ENCODE measurements at places on chromosomes 11 and 22.

DNA sequence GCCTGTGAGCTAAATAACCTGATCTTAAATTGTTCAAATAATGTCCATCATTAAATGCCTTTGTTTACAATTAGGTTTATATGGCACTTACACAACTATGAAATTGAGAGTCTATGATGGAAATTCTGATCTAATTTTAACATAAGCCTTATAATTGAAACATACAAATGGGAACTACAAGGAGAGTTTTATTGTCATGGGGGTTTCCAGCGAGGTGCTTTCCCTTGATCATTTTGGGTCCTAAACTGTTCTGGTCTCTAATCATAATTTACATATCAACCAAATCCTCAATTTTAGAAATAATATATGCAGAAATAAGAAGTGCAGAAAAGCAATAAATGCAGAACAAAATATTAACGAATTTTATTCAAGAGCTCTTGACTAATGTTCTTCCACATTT, 44.9 kb downstream of the RRAS2 start:
- DNase-seq, result no peak

DNA sequence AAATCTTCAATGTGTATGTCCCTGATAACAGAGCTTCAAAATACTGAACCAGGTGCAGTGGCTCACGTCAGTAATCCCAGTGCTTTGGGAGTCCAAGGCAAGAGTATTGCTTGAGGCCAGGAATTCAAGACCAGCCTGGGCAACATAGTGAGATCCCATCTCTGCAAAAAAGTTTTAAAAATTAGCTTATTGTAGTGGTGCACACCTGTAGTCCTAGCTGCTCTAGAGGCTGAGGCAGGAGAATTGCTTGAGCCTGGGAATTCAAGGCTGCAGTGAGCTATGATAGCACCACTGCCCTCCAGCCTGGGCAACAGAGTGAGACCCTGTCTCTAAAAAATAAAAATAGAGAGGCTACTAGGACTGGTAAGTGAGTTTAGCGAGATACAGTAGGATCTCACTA, 84.0 kb downstream of the PACS1 start:
- DNase-seq, result no peak

DNA sequence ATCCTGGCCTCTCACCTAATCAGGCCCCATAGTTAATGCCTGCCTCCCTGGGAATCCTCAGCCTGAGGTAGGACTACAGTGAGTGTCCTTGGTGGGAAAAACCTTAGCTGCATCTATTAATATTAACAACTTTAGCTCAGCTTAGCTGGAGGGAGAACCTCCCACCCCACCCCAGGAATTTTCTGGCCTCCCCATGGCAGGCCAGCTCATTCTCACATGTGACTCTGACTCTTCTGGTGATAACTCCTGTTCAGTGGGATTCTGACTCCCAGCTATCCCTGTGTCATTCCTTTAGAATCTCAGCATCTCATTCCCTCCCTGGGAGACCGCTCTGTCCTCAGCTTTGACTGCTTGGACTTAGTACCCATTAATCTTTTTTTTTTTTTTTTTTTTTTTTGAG, 14.5 kb downstream of the ART5 start:
- DNase-seq, result no peak

- peak; percentile 48 for DNase-seq
Measured at GRCh38 chr11:75319035-75319877, 32.2 kb downstream of the ARRB1 start.

- DNase-seq, result no peak
Measured at GRCh38 chr22:40340044-40340443, 6.3 kb upstream of the ADSL start.

DNA sequence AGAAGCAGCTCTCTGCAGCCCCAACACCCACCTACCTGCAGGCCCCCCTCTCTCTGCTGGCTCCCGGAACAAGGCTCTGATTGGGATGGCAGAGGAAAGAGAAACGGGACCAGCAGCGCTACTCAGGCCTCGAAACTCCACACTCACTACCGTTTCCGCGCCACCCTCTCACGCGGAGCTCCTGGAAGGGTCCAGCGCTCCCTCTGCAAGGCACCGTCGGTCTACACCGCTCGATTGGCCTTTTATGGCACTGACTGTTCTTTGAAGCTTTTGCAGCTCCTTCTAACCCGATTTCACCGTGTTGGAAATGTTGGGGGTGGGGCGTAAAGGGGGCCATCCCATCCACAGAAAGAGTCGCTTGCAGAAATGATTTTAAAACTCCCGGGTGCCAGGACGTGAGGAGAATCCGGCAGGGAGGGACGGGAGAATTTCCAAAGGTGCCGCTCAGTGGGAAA, 323 bp upstream of the PANX1 start:
- peak; percentile 65 for DNase-seq

DNA sequence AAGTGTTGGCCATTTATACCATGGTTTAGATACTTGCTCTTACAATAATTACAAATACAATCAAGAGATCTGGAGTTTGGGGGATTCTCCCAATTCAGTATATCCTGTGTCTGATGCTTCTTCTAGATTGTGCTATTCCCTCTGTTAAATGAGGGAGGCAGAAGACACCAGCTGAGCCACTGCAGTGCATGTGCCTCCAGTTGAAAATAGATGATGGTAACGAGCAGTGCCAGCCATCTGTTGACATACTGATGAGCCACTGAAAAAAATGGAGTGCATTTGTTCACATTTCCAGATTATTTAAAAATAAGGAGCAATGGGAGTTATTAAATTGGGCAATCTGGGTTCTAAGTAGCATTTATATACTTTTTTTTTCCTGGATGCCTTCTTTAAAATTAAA, 1428.0 kb upstream of the TENM4 start:
- DNase-seq, result no peak

DNA sequence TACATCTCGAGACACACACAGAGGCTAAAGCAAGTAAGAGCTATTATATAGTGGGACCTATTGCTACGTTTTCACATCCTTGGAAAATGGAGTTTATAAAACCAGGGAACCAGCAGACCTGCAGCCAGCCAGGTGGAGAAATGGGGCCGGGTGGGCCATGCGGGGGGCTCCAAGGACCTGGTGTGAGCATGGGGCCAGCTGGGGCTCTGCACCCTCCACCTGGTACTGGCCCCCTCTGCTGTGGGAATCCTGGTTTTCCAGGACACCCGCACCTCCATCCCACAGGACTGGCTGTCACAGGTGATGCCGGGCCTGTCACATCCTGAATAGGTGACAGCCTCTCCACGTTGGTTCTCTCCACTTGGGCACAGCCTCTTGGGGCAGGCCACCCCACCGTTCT, 11.3 kb downstream of the DHCR7 start:
- no peak for DNase-seq

GRCh38 chr11:113684496-113684895, 21.6 kb downstream of the TMPRSS5 start:
- DNase-seq, result no peak

DNA sequence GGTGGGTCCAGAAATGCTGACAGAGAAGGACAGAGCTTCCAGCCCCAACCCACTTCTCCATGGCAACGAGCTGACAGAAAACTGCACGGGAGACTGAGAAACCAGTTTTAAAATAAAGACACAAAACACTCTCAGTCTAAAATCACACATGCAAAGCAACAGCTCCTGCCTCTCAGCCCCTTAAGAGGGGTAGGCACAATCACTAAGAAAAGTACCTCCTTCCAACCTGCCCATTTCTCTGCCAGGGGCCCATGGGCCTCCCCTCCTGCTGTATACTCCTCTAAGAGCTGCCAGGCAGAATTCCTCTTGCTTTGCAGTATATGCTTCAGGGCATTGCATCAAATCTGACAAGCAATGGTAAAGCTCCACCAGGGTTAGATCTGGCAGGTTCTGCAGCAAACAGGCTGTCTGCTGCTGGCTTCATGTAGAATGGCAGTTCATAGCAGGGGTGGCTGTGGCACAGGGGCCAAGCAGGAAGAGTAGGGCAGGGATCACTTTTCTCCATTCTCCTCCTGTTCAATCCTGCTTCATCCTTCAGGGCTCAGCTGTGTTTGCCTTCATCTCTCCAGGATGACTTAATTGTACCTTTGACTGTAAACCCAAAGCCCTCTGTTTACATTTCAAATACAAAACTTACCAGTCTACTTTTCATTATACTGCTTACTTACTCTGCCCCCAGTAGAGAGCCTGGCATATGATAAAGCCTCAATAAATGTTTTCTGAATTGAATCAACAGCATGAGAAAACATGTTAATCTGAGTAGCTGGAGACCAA, 77.7 kb downstream of the KCNC1 start:
- no peak for DNase-seq

DNA sequence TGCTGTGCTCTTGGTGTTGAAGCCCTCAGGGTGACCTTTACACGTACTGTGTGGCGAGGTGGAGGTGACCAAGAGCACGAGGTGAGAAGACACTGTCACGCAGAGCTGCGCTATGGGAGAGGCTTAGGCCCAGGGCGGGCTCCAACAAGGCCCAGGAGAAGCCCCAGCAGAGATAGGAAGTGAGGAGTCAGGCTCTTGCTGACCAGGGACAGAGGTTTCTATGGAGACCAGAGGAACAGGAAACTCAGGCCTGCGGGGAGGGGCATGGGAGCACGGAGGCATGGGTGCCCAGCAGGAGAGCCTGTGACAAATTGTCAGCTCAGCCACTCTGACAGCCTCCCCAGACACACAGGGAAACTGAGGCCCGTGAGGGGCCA, 15.8 kb downstream of the DGKZ start:
- DNase-seq, result peak; percentile 87

DNA sequence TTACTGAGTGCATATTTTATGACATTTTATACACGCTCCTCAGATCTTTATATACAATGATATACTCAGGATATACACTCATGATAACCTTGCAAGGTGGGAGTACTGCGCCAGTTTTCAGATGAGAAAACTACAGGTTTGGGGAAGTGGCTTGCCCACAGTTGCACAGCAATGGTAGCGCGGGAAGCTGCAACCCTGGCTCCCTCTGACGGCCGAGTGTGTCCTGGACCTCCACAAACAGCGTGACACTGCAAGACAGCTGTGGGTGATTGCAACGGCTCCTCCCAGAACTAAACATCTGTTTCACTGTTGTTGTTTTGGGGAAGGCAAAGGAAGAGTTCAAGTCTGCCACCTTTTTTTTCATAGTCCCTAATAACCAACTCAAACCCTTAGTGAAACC, 47.0 kb downstream of the PACSIN2 start:
- DNase-seq, result peak; percentile 87

- no peak for DNase-seq
Measured at GRCh38 chr22:27903805-27904473, 15.1 kb downstream of the PITPNB start.

- no peak for DNase-seq
Measured at GRCh38 chr11:8863838-8864237, 47.2 kb upstream of the AKIP1 start.

DNA sequence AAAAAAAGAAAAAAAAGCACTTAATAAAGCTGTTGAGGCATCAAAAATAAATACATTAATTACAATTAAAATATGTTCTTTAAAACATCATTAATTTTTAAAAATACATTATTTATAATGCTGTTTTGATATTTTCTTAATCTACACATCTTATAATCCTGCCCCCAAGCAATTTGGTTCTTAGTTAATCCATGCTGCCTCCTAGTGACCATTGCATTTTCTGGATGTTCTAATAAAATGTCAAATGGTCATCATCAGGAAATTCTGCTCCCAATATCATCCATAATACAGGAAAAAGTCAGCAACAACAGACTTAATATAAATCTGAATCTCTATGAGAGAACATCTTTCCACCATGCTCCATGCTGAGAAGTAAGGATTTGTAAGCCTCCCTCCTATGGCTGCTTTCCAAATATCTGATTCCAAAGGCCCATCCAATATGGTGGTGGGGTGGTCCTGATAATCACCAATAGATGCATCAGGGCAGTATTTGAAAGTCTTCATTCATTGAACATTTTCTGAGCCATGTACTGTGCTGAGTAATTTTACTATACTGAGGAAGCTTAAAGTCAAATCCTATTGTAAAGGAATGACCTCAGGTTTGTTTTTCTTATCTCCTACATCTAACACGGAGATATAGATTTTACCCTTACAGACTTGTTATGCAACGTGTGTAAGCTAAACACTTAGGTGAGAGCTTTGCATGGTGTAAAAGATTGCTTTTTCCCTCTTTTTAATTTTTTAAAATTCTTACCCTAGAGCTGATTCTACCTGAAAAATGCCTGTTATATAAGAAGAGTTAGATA, 124.7 kb upstream of the BMAL1 start:
- DNase-seq, result no peak

- DNase-seq, result no peak
Measured at GRCh38 chr11:120494595-120494994, 17.0 kb upstream of the GRIK4 start.

DNA sequence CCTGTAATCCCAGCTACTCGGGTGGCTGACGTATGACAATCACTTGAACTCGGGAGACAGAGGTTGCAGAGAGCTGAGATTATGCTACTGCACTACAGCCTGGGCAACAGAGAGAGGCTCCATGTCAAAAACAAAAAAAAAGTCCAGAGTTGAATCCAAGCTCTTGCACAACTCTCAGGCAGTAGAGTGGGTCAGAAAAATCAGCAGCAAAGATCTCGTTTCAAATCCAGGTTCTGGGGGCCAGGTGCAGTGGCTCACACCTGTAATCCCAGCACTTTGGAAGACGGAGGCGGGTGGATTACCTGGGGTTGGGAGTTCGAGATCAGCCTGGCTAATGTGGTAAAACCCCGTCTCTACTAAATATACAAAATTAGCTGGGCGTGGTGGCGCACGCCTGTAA, 24.9 kb downstream of the CLPB start:
- DNase-seq, result no peak

DNA sequence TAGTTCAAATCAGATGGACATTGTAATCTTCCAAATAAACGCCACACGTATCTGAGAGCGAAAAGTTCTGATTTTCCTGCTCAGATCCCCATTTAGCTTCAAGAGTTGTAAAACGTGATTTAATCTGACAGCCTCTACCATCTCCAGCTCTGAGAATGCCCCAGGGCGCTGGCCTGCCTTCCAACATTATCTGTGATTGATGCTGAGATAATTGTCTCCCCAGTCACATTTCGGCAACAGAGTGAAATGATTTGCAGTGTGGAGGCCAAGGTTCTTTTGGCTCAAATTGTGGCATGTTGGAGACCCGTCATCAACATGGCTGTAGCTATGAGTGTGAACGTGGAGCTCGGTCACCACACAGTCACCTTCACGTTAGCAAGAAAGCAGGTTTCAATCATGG, 283.4 kb downstream of the BRD1 start:
- DNase-seq, result no peak

GRCh38 chr11:13101644-13102512, 92.8 kb downstream of the RASSF10 start:
- no peak for DNase-seq

DNA sequence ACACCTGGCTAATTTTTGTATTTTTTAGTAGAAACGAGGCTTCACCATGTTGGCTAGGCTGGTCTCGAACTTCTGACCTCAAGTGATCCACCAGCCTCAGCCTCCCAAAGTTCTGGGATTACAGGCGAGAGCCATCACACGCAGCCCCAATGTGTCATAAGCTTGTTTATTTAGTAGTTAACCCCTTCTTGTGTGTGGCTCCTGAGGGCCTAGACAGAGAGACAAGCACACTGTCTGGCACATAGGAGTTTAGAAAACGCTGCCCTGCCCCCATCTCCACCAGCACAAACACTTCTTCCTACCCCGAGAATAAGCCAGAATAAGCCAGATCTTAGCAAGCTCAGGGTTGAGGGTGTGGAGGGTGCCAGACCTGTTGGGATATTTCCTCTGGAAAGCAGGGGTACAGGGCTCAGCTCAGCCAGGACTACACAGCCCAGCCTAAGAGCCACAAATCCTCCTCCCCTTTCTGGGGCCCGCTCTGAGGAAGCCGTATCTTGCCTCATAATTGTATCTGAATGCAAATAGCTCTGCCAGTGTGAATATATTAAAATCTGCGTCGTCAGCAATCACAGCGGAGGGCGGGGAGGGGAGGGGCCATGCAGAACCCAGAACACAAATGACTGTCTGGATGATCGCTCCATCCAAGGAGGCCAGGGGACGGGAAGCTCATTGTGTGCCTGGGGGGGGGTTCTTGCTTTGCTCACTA, 247.3 kb downstream of the MN1 start:
- peak; percentile 30 for DNase-seq

- no peak for DNase-seq
Measured at GRCh38 chr11:74462631-74463030, 4.7 kb downstream of the KCNE3 start.

Data from right cardiac atrium (tissue), 5 donors.